ENCODE measurements at places on chromosomes 3 and 15.
A peak's percentile ranks its signal among the peaks of the same experiment; 100 is the strongest.

DNA sequence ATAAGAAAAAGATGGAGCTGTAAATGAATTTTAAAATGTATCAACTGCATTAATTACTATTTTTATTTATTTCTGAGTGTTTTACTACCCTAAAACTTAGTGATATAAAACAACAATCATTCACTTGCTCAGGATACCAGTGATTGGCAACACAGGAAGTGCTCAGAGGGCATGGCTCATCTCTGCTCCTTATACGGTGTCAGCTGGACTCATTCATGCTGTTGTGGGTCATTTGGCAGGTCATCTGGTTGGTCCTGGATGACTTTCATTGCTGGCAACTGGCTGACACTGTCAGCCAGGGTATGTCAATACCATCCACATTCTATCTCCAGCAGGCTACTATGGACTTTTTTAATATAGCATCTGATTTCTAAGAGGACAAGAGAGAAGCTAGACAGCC, 689.6 kb upstream of the NECTIN3 start:
- no peak for DNase-seq

- DNase-seq = no peak
Observed at GRCh38 chr3:46930945-46931403, 45.6 kb downstream of the CCDC12 start.

- DNase-seq = no peak
Observed at GRCh38 chr3:194758716-194759115, 73.0 kb downstream of the FAM43A start.

DNA sequence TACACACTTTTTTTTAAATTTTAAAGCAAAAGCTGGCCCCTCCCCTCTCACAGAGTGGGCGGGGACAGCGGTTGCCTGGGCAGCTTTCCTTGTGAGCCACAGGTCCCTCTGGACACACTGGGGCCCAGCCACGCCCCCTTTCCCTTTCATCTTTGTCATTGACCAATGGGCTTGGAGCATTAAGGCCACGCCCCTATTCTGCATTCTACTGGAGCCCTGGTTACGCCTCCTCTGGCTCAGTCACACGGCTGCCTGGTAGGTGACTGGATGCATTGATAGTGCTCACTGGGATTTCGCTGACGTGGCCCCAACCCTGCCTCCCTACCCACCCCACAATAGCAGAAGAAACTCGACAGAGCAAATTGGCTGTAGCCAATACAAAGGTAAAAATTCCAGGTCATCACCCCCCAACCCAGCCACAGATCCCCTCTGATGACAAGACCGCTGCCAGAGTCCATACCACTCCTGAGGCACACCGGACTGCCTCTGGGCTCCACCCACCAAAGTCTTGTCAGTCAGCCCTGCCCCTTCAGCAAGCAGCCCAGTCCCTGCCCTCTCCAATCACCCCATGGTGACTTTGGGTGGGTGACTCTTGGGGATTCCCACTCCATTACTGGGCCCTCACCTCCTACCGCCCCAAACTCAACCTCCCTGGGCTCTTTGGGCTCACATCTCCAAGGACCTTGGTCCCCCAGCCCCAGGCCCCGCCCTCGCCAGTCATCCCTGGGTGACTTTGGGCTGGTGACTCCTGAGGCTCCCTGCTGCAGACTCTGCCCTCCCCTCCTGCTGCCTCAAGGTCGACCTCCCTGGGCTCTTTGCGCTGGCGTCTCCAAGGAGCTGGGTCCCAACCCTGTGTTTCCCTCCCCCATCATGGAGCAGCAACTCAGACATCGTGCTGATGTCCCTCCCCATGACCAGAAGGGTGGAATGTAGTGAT, 112.2 kb upstream of the FAN1 start:
- no peak for DNase-seq

DNA sequence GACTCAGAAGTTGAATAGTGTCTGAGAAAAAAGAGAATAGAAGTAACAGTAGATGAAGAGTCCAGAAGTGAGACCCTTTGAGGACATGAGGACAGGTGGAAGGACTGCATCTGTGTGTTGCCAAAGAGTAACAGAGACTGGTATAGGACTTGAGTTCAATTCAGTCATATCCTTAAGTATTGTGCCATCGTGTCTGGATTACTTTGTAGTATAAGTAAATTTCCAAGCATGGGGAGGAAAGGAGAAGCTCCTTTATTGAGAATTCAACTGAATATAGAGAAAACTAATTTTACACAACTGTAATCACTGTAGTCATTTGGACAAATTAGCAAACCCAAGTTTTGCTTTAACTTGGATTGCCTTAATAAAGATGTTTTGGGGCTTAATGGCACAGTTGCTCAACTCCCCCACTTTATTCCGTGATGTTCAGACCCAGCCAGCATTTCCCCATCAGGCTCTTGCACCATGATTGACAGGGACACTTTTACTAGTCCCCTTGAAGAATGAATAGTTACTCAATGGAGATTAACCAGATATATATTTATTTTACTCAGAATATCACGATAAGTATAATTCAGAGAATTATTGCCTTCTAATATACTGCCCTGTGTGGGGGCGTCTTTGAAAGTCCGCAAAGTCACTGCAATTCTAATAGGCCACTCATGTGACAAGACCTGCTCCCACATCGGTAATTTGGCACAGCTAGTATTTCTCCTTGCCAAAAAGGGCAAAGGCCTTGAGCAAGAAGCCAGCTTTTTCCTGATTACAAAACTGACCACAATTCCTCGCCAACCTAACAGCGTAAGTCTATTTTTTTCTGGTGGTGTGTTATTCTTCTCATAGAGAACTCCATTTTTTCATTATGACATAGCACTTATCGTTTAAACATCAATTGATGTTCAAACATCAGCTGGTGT, 61.3 kb downstream of the PPARG start:
- DNase-seq = peak; percentile 20

DNA sequence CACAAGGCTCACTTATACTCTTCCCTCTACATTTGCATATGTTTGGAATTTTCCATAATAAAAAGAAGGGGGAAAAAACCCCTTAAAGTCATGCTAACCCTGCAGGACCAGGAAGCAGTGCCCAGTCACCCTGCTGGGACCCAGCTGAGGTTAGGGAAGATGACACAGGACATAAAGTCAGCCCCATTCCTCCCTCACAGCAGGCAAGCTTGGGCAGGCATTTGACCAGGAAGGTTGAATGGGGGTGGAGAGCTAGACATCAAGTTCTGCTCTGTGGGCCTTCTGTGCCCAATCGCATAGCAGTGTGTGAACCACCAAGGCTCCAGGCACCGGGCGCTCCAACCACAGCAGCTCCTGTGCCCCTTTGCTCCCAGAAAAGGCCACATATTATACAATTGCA, 7.1 kb upstream of the HDAC11 start:
- DNase-seq = no peak

- DNase-seq = no peak
Observed at GRCh38 chr3:10228248-10228950, 19.9 kb upstream of the TATDN2 start.

DNA sequence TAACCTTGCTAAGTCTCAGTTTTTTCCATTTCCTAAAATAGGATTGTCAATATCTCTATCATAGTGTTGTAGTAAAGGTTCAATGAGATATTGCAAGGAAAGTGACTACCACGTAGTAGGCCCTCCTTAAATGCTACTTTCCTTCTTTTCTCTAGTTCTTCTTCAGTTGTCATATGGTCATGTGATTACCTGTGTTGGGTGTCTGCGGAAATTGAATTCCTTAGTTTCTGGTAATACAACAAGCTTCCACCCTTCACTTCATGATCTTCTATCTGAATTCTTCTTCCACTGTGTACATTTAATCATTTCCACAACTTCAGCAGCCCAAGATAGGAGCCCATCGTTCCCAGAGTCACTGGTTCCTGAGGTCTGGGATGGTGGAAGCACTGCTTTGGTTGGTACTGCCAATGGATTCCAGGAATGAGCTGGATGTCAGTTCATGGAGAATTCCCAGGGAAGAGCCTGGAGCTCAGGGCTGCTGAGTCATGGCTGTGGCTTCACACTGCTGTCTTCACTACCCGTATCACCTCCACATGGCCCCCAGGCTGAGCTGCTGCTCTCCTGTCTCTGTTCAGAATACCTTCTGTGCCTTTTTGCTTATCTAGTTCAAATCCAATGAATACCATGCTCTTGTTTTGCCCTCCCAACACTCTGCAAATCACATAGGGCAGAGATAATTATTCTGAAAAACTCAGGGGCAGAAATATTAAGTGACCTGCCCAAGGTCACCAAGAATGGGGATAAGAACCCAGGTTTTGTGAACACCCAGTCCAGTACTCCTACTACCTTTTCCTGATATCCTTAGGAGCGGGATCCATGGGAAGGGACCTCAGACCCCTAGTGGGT, 98.6 kb downstream of the RPL39L start:
- DNase-seq = no peak

DNA sequence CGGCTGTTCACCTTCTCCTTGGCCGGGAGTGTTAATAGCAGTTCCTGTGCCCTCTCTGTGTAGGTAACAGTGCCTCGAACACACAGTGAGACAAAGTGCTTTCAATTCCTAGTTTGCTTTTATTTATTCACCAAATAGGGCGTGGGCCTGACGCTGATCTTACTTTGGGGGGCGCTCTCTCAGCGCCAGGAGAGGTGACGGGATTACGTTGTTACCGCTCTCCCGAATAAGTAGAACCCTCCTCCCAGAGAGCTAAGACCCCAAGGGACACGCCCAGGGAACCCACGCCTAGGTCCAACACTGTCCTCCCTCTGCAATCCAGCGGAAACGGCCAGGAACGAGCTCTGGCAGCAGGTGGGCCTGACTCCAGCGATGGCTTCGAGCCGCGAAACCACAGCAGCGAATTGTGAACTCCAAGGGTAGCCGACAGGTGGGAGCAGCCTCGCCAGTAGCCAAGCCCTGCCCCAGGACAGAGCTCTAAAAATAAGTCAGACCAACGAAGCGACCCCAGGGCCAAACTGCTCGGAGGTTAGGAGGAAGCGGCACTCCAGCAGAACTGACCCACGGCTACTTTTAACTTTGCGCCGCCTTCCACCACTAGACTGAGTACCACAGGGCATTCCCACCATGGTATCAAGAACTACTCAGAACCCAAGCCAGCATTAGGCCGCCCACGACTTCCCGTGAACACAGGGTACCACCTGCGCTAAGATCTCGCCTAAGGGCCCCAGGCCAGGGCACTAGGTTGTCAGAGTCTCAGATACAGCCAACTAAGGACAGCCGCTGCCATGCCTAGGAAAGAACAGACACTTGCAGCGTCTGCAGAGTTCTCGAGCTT, 1.6 kb upstream of the SIN3A start:
- DNase-seq = peak; percentile 41

DNA sequence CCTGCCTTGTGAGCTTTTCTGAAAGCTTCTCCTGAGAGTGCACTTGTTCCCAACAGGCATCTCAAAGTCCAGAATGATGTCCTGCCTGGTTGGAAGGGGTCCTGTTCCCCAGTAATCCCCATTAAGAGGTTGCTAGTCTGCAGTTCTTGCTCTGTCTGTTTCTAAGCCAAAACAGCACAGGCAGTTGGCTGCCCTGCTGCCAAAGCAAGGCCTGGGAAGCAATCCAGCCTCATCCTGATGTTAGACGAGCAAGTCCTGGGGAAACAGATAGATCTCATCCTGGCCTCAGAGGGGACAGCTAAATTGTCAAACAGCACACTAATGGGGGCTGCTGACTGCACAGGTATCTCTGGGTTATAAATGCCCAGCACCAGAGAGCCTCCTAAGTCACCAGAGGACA, 198.0 kb downstream of the EPHB1 start:
- peak; percentile 7 for DNase-seq

- no peak for DNase-seq
Observed at GRCh38 chr3:9934235-9934621, 594 bp downstream of the CRELD1 start.

DNA sequence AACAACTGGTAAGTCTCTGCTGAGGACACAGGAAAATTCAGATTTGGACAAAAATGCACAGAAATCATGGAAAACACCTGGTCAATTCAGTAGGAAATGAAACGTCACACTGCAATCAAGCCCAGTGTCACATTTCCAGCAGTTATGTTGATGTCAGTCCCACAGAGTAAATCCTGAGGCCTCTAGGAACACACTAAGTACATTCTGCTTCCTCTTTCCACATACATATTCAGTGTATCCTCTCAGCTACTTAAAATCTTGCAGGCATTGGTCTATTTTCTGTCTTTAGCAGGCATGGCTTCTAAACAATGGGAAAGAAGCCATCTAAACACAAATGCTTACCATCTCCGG, 207.8 kb downstream of the PLCL2 start:
- no peak for DNase-seq

GRCh38 chr3:143963946-143964345, 7.7 kb upstream of the DIPK2A start:
- DNase-seq = no peak

Data from globus pallidus (tissue), 1 donor.